ENCODE measurements at places on chromosomes 1 and 21.

GRCh38 chr21:45309987-45310381 lies 22.3 kb upstream of the POFUT2 start:
- no peak for DNase-seq

DNA sequence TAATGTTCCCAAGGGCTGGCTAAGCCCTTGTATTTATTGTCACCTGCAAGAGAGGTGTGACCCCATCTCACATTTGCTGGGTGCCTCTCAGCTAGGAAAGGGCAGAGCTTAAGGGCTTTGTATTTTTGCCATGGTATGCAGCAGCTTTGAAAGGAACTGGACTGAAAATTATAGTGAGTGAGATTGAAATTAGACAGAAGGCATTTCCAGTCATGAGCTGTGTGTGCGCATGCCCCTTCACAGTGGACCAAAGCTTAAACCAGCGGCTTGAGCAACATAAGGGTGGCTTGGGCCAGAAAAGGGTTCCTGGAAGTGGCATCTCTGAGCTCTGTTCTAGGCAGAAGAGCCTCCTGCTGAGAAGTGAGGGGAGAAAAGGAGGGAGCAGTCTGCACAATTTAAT lies 19.8 kb downstream of the MYOG start:
- DNase-seq: no peak

DNA sequence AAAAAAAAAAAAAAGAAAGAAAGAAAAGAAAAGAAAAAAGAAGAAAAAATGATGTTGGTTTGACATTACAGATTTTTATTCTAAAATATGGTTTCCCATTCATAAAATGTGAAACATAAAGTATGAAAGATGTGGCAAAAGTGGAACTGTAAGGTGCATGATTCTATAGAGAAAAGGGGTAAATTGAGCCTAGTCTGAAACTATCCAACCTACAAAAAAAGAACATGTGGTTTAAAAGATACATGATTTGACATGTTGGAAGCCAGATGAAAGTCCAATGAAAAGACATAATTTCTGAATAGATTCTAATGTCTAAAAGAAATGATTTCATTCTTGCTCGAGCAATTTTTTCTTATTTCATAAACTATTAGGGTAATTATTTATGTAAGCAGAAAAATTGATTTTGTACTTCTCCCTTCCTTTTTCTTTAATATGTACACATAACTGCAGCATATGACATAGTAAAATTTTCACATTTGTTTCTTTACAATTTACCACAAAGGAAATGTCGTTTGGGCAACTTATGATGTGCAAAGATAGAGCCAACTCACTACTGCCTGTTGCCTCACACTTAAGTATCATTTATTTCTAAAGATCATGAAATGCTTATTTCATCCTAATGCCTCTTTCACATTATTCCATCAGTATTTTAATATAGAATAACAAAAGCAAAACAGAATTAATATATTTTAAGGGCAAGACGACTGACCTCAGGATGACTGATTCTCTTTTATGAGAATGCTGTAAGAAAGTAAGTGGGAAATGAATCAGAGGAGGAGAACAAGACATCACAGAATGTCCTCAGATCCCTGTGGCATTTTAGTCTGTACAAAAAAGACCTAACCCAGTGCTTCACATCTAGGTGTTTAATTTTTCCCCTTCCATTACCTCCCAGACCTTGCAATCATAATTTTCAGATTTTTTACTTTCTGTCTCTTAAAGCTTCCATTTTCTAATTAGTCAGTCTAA lies 165.8 kb upstream of the HMCN1 start:
- no peak for DNase-seq

GRCh38 chr1:54553602-54554313 lies 5.7 kb downstream of the ACOT11 start:
- DNase-seq: no peak

DNA sequence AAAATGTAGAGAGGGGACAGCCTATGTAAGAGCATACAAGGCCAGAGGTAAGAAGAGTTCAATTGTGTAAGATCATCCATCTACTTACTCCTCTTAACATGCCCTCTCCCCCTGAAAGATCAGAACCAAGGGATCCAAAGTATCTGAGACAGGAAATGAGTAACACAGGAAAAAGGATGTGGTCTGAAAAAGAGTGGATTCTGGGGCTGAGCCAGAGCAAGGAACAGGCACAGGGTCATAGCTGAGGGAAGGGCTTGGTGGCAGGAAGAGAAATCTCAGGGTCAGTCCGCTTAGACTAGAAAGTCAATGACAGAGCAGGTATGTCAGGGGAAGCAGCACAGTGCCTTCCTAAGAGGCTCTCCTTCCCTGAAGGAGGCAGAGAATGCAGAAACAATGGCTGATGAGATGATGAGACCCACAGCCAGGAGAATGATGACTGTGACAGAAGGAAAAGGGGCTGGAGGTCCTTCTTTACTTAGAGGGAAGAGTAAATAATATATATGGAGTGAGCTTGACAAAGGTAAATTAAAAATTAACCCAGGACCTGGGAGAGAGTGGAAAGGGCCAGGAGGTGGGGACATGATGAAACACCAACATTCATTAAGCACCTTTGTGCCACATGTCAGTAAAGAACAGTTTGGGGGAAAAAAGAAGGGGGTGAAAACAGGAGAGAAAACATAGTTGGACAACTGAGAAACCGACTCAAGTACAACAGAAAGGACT lies 26.2 kb upstream of the A3GALT2 start:
- DNase-seq: no peak

DNA sequence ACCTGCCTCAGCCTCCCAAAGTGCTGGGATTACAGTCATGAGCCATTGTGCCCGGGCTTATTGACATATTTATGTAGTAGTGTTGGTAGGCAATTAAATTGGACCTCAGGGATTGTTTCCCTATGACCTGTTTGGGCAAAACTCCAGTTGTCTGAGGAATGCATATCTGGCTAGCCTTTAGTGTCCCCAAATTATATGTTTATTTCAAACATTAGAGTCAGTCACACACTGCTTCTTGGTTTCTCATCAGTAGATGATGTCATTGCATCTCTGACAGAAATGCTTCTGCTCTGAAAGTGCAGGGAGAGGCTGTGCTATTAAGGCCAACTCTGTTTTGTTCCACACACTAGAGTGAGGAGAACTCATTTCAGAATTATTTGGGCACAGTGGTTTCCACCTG lies 12.5 kb downstream of the PIP5K1A start:
- no peak for DNase-seq

GRCh38 chr1:180246579-180246978 lies 16.5 kb downstream of the LHX4 start:
- DNase-seq: no peak

DNA sequence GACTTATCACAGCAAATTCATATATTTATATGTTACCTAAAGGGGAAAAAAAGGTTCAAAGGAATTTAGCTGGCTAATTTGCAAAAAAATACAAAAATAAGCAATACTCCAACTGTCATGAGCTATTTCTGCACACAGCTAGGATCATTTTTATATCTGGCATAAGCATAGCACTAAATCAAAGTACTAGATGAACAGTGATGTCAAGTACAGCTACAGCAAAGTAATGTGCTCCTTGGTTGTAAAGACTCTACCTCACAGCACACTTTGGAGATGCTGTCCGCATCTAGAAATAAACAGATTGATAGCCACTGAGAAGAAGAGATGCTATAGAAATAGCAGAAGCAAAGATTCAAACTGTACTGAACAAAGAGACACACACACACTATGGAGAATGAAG lies 125.4 kb downstream of the TGFBR3 start:
- no peak for DNase-seq

GRCh38 chr1:101139130-101139529 lies 97.7 kb upstream of the S1PR1 start:
- no peak for DNase-seq

DNA sequence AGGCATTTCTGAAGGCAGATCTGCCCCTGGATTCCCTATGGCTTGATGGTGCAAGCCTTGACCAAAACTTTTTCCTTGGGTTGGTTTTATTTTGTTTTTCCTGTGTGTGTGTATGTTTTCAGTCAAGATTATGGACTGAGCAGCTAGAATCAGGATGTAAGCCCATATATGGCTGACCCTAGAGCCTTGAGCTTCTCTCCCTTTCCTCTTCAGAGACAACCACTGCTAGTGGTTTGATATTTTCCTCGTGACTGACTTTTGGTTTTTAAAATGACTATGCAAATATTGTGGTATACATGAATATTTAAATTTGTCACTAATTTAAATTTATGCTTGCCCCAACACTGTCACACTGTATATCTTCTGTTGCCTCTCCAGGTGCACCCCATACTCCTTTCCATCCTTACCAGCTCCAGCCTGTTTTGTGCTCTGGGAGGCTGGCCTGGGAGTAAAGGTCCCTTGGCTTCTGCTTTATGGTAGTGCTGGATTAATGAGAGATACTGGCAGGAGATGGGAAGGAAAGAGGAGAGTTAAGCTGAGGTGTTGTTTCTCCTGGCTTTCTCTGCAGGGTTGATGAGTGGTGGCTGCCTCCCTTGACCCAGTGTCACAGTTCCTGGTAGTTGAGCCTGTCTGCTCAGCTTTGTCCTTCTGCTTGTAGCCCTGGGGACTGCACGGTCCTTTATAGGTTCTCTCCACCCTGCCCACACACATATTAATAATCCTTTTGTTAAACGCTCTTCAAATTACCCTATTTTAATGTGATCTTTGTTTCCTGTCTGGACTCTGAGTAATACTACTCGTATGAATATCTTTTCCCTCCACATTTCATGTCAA lies 44.4 kb downstream of the RWDD3 start:
- DNase-seq: no peak

- no peak for DNase-seq
These were observed 5.3 kb downstream of the RXFP4 start for GRCh38 chr1:155946633-155947219.

GRCh38 chr1:72435025-72435424 lies 152.7 kb upstream of the NEGR1 start:
- DNase-seq: no peak

GRCh38 chr1:25474439-25475047 lies 43.8 kb downstream of the MACO1 start:
- DNase-seq: no peak

DNA sequence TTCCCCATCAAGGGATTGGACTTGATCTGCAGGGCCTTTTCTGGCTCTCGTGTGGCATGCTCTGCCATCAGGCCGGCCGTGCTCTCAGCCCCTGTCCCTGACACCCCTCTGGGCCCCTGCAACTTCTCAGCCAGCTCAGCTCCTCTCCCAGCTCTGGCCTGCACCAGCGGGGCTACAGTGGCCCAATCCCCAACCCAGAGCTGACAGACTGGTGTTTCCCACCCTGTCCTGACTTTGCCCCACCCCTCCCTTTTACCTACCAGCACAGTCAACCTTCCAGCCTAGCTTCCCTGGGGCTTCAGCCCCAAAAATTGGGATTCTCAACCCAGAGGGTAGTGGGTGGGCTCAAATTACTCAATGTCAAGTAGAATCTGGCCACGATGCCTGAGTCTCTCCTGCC lies 149.3 kb downstream of the SYF2 start:
- no peak for DNase-seq

DNA sequence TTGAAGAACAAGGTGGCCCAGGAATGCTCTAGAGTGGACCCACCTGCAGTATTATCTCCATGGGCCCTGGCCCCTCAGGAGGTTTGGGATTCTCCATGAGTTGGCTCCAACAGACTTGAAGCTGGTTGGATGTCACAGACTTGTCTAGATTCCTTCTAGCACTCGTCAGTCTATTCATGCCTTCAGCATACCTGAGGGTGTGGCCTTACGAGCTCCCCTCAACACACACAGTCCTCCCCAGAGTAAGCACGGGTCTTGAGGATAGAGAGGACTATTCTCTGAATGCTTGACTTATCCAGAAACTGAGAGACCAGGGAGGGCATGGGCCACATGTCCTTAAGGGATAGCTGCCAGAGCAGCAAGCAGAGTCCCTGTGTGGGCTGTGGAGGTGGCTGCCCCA lies 45.9 kb upstream of the COL6A1 start:
- DNase-seq: no peak

DNA sequence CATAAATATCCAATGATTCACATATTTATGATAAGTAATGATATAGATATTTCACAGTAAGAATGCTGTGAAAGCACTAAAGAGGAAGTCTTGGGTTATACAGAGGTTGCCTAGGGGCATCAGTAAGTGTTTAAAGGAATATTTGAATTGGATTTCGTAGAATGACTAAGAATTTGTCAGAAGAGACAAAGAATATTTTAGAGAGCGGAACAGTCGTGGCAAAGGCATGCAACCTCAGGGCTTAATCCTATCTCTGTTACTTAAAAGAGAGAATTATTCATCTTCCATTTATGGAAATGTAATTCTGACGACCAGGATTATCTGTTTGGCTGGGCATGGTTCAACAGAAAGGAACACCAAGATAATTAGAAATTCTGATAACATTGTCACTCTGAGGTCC lies 171.9 kb upstream of the NR5A2 start:
- no peak for DNase-seq

GRCh38 chr1:197738927-197739326 lies 36.4 kb downstream of the DENND1B start:
- DNase-seq: no peak

Data from stimulated activated naive CD4-positive, alpha-beta T cell (primary cell).